GM10248 (cell line): ENCODE measurements at places on chromosomes 1 and 21.

DNA sequence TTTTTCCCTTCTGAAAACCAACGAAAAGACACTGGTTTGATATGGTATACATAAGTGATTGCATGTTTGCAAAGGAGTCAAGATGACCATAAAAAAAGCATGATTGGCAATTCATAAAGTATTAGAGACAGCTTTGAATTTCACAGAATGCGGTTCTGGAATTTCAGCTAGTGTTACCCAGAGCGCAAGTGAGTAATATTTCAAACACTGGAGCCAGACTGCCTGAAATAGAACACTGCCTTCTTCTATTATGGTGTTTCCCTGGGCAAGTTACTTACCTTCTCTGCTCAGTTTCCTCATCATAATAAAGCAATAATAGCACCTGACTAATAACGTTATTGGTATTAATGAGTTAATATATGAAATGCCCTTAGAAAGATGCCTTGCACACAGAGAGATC lies 54.7 kb downstream of the NEGR1 start:
- DNase-seq, result no peak

DNA sequence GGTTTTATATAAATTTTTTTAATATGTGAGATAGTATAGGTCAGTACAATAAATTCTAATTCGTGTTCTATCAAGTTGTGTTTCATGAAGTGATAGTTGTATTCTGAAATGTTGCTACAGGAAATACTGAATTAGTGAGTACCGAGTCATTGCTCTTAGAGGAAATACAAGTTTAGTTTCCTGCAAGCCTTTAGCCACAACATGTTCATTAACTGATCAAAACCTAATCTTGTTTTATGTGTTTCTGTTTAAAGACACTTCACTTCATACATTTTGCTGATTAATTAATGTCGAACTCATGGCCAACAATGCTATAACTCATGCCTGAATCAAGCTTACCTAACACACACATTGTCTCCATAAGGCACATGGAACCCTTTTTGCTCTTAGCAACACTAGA lies 43.6 kb downstream of the LRRC7 start:
- no peak for DNase-seq

DNA sequence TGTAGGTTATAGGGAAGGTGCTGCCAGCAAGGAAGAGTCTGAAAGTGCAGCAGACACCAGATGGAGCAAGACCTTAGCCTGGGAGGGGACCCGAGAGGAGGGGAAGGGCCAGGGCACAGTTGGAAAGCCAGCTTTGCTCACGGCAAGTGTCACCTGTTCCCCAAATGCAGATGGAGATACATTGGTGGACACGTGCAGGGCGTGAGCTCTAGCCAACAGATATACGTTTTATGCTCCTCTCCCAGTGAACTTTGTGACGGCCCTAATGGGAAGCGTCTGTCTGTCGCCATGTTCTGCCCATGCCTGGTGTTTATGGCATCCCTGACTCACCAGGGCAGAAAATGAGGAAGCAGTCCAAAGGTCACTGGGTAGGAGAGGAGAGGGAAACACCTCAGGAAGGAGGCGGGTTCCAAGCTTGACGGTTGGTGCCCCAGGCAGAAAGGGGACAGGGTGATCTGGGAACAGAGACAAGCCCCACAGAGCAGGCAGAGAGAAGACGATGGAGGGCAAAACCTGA lies 7.6 kb downstream of the GPA33 start:
- no peak for DNase-seq

- DNase-seq, result no peak
Observed at GRCh38 chr1:107653005-107653404, 312.0 kb downstream of the VAV3 start.
